ENCODE measurements at places on chromosomes 7 and 10. TPM values are rescaled to one million over a fixed set of nuclear protein-coding genes. Genes with fewer than 3 reads are reported as not detected.
A peak's percentile ranks its signal among the peaks of the same experiment; 100 is the strongest.

LIMK1 gene
- 17.8 TPM for total RNA-seq

SUN3 gene
- not detected for total RNA-seq

POM121 gene
- total RNA-seq = 72.6 TPM

DENND2A gene
- total RNA-seq = not detected

VAX1 gene
- total RNA-seq = not detected

- DNase-seq = no peak
Observed at GRCh38 chr7:2169923-2170575, 62.7 kb downstream of the MAD1L1 start.

DNA sequence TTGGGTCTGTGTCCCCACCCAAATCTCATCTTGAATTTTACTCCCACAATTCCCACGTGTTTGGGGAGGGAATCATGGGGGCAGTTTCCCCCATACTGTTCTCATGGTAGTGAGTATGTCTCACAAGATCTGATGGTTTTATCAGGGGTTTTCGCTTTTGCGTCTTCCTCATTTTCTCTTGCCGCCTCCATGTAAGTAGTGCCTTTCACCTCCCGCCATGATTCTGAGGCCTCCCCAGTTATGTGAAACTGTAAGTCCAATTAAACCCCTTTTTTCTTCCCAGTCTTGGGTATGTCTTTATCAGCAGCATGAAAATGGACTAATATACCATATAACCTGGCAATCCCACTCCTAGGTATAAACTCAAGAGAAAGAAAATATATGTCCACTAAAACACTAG is 25.9 kb upstream of the SP4 start:
- no peak for DNase-seq

DNA sequence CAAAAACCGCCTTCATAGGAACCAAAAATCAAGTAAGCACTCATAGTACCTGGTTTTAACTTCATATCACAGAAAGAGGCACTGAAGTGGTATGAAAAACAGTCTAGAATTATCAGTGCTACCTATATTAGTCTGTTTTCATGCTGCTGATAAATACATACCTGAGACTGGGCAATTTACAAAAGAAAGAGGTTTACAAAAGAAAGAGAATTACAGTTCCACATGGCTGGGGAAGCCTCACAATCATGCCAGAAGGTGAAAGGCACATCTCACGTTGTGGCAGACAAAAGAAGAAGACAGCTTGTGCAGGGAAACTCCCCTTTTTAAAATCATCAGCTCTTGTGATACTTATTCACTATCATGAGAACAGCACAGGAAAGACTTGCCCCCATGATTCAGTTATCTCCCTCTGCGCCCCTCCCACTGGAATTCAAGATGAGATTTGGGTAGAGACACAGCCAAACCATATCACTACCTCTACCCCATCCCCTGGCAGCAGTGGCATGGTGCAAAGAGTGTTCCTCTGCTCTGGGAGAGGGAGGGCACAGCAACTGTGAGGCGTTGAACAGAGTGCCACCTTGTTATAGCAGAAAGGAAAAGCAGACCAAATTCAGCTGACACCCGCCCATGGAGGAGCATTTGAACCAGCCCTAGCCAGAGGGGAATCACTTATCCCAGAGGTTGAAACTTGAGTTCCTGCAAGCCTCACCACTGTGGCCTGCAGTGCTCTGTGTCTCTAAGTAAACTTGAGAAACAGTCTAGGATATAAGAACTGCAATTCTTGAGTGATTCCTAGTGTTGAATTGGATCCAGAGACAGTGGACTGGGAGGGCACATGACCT is 61.9 kb upstream of the PTPRZ1 start:
- DNase-seq = no peak

- DNase-seq = no peak
Observed at GRCh38 chr10:121106611-121107010, 255.4 kb downstream of the WDR11 start.

- no peak for DNase-seq
Observed at GRCh38 chr10:95350219-95350829, 59.5 kb upstream of the PDLIM1 start.

- DNase-seq = no peak
Observed at GRCh38 chr7:40599836-40600235, 465.0 kb downstream of the SUGCT start.

DNA sequence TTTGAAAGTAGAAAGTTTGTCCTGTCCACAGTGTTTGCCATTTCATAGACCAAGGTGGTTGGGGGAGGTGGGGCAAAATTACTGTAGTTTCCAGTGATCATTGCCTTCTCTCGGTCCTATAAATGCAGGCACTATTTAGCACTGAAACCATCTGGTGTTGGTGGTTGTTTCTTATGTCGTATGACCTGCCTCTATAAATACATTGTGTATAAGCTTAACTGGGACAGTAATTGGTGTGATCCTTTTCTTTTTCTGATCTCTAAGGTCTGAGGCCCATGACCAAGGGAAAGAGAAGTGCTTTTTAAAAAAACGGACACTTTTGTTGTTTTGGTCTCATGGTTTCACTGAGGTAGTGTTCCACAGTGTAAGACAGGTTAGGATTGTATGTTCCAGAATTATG is 63.1 kb downstream of the AUTS2 start:
- no peak for DNase-seq

GRCh38 chr10:132520177-132520811 is 17.3 kb upstream of the INPP5A start:
- DNase-seq = no peak

DNA sequence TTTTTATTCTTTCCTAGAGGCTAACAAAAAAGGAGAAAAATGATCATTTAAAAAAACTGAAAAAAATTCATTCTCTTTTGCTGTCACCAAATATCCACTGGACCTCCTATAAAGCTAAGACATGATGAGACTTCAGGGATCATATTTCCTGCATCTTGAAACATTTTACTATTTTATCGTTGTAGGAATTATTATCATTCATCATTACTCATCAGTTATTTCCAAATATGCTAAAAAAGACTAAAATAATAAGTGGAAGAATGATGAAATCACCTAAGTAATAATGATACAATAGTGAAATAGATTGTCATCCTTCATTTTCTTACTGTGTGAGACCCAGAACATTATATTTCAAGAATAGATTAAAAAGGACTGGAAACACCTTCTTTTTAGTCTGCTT is 28.3 kb downstream of the TAF3 start:
- DNase-seq = no peak

DNA sequence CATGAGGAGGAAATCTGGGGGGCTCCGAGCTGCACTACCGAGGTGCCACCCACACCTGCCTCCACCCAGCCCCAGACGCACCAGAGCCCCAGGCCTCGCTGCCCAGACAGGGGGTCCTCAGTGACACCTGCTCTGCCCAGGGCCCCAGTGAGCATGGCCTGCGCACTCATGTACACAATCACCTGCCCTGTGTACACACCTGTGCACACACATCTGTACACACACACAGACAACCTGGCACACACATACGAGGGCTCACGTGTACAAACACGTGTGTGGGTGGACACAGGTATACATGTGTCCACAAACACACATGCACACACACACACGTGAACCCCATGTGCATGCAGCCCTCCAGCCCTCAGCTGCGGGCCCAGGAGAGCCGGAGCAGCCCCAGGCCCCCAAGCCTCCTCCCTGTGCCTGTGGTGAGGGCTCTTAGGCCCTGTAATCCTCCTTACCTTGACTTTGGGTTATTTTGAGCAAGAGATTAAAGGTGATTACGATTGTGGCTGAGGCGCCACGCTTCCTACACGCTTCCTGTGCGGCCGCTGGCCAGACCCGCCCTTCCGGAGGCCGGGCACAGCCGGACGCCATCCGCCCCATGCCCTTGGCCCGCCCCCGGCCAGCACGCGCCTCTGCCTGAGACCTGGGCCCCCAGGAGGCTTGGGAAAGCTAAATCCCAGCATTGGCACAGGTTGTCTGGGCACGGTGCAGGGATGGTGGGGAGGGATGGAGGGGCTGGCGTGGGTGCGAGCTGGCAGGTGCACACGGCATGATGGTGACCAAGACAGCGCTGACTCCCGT is 71.9 kb downstream of the ELFN1 start:
- peak; percentile 18 for DNase-seq

- DNase-seq = no peak
Observed at GRCh38 chr10:15879058-15879457, 18.8 kb upstream of the MINDY3 start.

DNA sequence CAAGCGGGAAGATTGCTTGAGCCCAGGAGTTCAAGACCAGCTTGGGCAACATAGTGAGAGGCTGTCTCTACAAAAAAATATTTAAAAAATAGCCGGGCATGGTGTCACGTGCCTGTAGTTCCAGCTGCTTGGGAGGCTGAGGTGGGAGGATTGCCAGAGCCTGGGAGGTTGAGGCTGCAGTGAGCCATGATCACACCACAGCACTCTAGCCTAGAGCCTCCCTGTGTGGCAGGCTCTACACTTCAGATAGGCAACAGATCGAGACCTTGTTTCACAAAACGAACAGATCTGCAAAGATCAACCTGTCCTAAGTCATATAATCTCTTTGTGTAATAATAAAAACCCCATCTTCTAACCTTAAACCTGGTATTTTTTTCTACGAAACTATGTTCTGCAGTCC is 76.8 kb downstream of the PTEN start:
- no peak for DNase-seq

- no peak for DNase-seq
Observed at GRCh38 chr7:23472046-23472445, 1.8 kb upstream of the IGF2BP3 start.
